ENCODE measurements at places on chromosomes 1 and 21.
A peak's percentile ranks its signal among the peaks of the same experiment; 100 is the strongest.

DNA sequence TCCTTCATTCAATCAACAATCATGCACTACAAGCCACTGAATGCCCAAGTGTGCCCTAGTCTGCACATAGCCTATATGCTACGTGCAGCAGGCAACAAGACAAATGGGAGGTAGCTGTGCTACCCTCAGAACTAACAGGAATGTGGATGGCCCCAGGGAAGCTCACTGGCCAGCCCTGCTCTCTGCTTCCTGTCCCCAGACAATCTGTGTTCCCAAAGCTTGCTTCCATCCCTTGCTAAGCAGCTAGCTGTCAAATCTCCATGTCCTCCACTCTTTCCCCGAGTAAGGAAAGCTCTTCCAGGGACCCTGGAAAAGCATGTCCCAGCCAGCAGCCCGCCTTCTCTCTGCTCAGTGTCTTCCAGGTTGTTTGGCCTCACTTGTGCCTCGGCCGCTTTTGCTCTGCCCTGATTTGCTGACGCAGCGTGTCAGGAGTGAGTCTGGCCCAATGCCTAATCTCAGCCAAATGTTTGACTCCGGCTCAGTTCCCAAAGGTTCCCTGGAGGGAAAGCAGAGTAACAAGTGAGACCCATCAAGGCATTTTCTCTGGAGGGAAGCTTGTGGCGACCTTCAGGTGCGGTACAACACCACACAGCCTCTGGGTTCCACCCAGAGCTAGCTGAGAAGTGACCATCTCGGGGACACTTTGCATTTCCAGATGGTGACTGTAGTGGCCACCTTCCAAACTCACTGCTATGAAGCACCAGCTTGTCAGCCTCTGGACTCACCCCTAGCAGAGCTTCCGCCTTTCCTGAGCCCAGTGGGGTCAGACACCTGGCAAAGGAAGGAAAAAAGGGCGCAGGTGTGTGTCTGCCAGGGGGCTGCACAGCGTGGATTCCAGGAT, 243.4 kb downstream of the RHOU start:
- DNase-seq = no peak

DNA sequence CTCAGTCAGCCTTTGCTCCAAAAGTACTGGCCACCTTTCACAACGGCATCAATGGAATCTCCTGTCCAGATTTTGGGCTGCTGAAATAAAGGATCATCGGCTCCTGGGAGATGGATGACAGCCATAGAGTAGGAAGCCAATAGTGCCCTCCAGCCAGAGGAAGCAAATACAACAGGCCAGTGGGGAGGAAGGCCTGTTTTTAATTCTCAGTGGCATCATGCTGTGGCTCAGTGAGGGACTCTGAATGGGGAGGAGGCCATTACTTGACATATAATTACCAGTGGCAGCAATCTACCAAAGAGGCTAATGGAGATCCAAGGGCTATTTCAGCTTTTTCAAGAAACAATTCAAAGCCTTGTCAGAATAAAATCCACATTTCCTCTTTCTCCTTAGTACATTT, 26.7 kb downstream of the COLGALT2 start:
- DNase-seq = no peak

DNA sequence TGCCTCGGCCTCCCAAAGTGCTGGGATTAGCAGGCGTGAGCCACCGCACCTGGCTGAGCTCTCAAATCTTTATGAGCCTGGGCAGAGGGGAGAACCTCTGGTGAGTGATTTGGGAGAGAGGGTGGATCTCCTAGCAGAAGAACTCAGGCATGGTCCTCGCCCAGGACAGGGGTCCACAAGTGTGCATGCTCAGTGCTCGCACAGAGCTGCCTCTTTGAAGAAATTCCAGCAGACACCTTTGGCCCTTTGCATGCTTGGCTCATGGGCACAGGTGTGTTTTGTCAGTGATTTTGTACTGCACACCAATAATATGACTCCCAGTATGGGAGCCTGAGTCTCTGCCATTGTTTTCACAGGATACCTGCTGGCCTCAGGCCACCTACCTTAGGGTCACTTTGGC, 11.8 kb upstream of the PRAMEF12 start:
- no peak for DNase-seq

- DNase-seq = no peak
These were observed 77.4 kb downstream of the SYT6 start for GRCh38 chr1:114076308-114076707.

- no peak for DNase-seq
These were observed 57.4 kb upstream of the CITED4 start for GRCh38 chr1:40919475-40920011.

GRCh38 chr1:200121421-200121820, 93.9 kb downstream of the NR5A2 start:
- peak; percentile 12 for DNase-seq

- peak; percentile 46 for DNase-seq
These were observed 93.5 kb upstream of the ACTL8 start for GRCh38 chr1:17661546-17662157.

GRCh38 chr1:26828411-26828991, 2.0 kb downstream of the ZDHHC18 start:
- DNase-seq = no peak

DNA sequence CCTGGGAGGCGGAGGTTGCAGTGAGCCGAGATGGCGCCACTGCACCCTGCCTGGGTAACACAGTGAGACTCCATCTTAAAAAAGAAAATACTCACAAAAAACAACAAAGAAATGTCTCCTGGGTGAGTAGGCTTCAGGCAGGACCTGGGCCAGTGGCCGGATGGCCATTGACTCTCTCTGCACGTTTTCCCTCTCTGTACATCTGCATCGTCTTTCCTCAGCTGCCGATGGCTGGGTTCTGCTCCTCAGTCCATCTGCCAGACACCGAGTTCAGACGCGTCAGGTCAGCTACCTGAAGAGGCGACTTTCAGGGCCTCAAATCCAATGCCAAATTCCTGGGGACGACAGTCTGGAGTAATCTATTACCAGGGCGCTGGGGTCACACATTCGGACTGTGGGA, 199.3 kb downstream of the CAMTA1 start:
- DNase-seq = no peak

DNA sequence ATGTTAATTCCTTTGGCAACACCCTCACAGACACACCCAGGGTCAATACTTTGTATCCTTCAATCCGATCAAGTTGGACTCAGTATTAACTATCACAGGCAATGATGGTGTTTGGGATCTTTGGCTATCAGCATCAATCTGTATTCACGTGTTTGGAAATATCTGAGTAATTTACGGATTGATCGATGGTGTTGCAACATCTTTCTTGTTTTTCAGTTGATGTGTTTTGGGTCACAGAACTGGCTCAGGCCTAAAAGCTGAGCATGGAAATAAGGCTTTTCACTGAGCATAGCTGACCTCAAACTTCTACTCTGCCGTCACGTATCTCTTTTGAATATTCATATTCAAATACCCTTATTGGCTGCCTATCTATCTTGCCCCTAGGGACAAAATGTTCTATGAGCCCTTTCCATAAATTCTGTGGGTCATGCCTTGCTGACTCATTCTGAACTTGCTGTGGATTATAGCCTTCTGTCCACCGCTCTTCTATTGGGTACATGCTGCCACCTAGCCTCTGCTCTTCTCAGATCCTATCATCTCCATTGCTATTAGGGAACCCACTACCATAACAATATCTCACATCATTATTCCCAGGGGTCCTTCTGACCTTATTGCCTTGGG, 156.0 kb downstream of the PDE4B start:
- DNase-seq = peak; percentile 13

DNA sequence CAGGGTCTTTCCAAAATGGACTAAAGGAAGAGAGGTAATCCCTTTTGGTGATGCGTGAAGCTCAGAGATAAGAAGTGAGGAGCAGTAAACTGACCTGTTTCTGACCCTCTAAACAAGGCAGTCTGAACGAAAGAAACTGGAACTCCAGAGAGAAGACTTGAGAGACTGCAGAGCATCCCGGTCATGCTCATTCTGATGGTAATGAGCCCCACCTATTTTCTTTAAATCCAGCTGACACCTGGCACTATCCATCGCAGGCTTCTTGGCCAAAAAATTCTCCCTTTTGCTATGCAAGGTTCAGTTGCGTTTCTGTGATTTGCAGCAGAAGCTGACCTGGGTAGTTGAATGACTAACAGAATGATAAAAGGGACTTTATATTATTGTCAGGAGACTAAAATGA, 105.9 kb upstream of the KCNK2 start:
- no peak for DNase-seq

- DNase-seq = no peak
These were observed 150.8 kb upstream of the SGIP1 start for GRCh38 chr1:66383168-66383567.

- peak; percentile 68 for DNase-seq
These were observed 6.7 kb upstream of the HUNK start for GRCh38 chr21:31866077-31866511.

DNA sequence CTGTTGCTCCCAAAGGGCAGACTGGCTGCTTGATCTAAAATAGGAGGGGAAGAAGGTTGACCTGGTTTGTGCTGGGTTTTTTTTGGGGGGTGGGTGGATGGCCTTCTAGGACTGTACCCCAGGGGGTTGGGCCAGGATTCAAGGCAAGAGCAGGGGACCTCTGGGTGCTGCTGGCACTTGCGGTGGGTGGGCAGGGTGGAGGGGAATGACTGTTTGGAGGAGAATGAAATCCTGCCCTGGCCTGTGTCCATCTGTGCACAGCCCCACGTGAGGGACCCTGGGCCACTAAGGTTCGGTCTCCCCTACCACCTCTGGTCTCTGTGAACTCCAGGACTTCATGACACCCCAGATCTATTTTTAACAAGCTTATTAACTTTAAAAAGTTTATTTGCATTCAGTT, 414.2 kb downstream of the PTPRU start:
- no peak for DNase-seq

DNA sequence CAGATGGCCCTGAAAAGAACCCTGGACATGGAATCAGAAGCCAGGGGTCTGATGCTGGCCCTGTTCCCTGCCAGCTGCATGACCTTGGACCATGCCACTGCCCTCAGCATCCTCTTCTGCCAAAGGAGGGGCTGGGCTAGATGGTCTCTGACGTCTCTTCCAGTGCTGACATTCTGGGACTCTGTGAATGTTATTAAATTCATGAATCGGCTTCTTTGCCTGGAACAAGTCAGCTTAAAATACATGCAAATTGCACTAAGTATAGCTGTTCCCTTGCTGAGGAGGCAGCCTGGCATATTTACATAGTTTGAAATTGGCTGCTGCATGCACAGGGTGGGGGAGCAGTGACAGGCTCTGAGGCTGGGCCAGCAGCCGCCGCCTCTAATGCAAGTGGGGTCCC, 23.8 kb downstream of the KCNA2 start:
- DNase-seq = no peak

GRCh38 chr1:75745276-75745675, 20.8 kb downstream of the ACADM start:
- no peak for DNase-seq

- no peak for DNase-seq
These were observed 48.5 kb downstream of the CAPN2 start for GRCh38 chr1:223760833-223761232.

DNA sequence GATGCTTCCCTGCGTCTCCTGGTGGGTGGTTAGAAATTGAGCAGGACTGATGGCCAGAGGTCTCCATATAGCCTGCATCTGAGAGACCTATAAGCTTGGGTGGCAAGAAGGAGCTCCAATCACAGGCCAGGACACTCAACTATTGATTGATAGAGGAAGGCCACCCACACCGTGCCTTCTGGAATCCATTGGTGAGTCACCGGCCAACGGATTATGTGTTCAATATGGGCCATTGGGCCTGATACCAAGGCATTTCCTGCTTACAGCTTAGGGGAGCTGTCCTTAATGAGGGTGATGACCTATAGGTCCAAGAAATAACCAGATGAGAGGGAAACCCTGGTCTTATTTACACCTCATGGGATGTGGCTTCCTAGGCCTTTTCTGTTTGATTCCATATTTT, 115.1 kb downstream of the PLPP3 start:
- no peak for DNase-seq

DNA sequence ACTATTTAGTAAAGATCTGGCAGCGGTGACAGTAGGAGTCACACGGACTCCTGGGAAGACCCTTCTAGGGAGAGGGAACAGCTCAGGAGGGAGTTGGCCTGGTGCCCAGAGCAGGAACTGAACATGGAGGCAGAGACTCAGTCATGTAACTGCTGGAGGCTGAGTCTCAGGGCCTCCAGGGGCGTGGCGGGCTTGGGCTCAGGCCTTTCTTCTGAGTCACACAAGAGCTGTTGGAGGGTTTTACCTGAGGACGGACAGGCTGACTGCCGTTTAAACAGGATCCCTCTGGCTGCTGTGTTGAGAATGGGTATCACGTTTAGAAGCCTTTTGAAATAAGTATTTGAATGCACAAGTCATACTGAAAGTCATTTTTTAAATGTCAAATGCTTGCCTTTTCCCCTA, 7.2 kb upstream of the ETS2 start:
- DNase-seq = no peak

GRCh38 chr1:152513081-152513480, 1.2 kb upstream of the CRCT1 start:
- DNase-seq = no peak

DNA sequence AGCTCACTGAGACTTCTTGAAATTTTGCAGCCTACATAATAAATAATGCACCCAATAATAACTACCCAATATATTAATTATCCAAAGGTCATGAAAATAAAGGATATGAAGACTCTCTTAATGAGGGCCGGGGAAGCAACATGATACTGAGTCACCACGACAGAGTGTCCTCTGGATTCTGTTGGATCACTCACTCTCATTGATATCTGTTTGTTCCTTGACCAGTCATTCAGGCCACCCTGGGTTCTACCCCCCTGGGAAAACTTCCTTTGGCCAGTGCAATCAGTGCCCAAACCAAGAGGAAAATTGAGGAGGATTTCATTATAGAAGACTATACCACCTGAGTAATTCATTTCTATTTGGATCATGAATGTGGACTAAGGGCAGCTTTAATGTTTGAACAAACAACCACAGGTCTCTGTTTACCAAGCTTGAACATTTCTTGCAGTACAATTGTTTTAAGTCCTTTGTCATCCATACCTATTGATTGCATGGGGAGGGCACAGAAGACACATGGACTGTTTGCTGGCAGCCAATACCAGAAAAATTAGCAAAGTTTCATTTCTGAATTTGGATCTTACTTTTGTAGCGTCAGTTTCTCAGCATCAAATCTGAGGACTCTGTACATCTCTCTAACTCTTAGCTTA, 137.2 kb upstream of the FGGY start:
- DNase-seq = no peak

DNA sequence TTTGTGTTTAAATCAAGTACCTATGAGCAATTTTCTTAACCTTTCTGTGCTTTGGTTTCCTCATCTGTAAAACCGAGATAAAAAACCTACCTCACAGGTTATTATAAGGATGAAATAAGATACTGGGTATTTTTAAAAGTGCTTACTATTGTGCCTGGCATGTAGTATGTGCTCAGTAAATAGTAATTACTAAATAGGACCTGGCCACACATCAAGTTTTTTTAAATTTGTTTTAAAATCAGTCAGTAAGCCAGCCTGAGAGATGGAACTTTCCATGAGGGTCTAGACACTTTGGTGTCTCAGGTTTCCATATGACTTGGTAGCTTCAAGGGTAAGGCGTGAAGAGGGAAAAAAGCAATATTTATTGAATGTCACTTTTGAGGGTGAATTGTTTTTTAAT, 7.0 kb upstream of the ATF3 start:
- DNase-seq = no peak

GRCh38 chr1:112676543-112676942, 2.1 kb downstream of the MOV10 start:
- no peak for DNase-seq
